ENCODE measurements at places on chromosomes 7 and 10. TPM values are rescaled to one million over a fixed set of nuclear protein-coding genes. Genes with fewer than 3 reads are reported as not detected.

The SYNPO2L gene
- total RNA-seq, result not detected

The NANOS1 gene
- total RNA-seq, result 5.3 TPM

- DNase-seq, result peak; percentile 82
Observed at GRCh38 chr7:158695726-158696452, 8.7 kb downstream of the NCAPG2 start.

The NCF1 gene
- 4.0 TPM for total RNA-seq

DNA sequence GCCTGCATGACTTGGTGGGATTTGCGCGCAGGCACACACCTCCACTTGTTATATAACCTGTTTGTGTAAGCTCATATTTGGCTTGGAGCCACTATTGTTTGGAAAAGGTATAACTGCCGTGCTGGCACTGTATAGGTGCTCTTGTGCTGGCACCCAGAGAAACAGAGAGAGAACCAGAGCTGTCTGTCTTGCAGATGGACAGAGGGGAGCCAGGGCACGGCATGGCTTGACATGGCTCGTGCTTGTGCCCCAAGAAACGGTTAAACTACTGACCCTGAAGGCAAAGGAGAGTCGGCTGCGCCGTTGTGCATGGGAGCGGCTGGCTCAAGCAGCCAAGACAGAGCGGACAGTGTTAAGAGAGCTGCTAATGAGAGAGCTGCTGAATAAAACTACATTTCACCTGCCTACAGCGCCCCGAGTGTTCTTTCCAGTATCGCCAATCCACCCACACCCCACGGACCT is 23.2 kb downstream of the RAPGEF5 start:
- DNase-seq, result no peak

DNA sequence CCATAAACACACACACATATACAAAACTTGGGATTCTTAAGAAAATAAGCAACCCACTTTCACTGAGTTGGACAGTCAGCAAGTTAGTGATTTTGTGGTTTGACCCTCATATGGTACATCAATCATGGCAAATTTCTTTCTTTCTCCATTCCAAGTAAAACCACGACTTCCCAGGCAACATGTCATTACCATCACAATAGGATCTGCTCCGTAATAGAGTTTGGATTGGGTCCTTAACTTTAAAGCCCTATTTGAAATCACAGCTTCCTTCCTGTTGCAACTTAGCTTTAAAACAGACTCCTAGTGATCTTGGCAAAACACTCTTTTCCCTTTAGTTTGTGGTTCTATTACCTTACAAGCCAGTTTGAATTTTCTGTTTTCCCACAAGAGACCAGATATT is 483.6 kb downstream of the INHBA start:
- DNase-seq, result no peak

DNA sequence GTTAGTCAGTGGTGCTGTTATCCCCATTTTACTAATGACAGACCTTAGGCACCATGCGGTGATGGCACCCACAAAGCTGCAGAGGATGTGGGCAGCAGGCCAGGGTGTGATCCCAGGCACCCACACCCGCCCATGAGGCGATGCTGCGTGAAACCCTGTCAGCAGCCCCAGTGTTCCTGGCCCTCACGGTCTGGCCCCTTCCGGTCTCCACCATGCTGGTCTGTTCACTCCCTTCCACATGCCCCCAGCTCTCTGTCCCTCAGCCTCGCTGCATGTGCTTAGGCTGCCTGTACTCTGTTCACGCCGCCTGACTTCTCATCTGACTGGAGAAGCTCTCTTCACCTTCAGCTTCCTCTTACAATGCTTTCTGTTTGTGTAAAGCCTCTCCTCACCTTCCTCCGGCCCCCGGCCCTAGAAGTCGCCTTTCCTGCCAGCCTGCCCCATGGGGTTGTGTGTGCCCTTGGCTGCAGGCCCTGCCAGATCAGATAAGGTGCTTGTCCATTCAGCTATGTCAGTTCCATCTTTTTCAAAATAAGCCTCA is 17.6 kb upstream of the ORAI2 start:
- no peak for DNase-seq

The AFAP1L2 gene
- 30.4 TPM for total RNA-seq

The LRIT2 gene
- total RNA-seq, result not detected

The ZNF804B gene
- not detected for total RNA-seq

GRCh38 chr7:140060788-140061606 is 1.8 kb downstream of the PARP12 start:
- no peak for DNase-seq

- DNase-seq, result no peak
Observed at GRCh38 chr7:150417239-150417638, 33.2 kb upstream of the GIMAP8 start.

DNA sequence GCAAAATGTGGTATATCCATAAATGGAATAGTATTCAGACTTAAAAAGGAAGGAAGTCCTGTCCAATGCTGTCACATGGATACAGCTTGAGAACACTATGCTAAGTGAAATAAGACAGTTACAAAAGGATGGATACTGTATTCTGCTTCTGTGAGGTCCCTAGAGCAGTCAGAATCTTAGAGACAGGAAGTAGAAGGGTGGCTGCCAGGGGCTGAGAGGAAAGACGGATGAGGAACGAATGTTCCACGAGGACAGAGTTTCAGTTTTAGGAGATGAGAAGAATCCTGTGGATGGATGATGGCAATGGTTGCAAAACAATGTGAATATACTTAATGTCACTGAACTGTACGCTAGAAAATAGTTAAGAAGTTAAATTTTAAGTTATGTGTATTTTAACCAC is 3.8 kb downstream of the PRKCQ start:
- no peak for DNase-seq

- no peak for DNase-seq
Observed at GRCh38 chr7:78620920-78621319, 822.3 kb downstream of the PHTF2 start.

GRCh38 chr7:86747698-86748097 is 104.0 kb downstream of the GRM3 start:
- DNase-seq, result no peak

DNA sequence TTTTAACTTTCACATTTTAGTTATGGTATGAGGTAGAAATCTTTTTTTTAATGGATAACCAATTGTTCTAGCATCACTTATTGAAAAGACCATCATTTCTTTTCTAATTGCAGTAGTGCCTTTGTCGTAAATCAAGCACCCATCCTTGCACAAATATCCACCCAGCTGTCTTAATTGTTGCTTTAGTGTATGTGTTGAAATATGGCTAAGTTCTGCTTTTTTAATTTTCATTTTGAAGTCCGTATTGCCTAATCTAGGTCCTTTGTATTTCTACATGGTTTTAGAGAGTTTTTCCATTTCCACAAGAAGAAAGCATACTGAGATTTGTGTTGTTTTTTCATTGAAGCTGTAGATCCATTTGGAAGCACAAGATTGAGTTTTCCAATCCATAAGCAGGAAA is 259.6 kb upstream of the SEMA3E start:
- DNase-seq, result no peak

- DNase-seq, result no peak
Observed at GRCh38 chr10:64091897-64092296, 570.7 kb downstream of the REEP3 start.

The PITX3 gene
- total RNA-seq, result not detected

DNA sequence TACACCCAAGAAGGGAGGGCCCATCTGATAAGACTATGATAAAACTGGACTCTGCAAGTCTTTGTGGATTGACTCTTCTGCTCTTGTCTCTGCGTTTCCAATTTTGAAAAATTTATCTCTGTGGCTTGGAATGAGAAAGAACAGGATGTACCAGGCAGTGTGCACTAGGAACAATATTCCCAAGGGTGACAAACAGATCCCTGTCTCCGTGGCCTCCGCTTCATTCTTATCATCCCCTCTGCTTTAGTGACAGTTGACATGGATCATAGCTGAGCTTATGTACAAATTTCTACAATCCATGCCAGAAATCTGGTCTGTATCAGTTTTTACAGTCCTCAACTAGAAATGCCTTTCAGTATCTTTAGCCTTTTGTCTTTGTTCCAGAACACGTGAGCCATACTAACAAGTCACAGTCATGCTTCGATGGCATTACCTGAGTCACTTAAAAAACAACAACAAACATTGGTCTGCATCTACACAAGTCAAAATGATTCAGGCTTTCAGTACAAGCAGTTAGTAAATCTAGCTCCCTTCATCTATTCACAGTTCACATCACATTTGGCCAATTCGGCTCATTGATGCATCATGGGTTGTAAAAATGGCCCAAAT is 393.6 kb upstream of the CELF2 start:
- no peak for DNase-seq

DNA sequence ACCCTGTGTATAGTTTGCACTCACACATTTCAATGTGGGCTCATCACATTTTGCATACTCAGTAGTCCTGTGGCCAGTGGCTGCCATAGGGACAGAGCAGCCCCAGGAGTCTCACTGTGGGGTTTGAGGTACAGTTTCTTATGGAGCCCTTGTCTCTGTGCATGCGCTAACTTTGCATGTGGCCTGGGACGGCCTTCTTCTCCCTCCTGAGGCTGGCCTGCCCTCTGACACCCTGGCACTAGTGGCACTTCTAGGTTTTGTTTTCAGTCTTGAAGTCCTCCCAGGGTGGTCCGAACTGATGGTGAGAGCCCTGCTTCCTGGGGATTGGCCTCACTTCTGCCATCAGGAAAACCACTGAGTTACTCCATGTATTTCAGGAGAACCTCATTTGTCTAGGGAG is 21.2 kb downstream of the NACAD start:
- no peak for DNase-seq

GRCh38 chr10:569961-570627 is 119.4 kb downstream of the DIP2C start:
- no peak for DNase-seq

- DNase-seq, result no peak
Observed at GRCh38 chr7:67380326-67380725, 383.7 kb downstream of the TYW1 start.

The SORBS1 gene
- total RNA-seq, result 416 TPM

- no peak for DNase-seq
Observed at GRCh38 chr10:17241611-17242333, 13.7 kb downstream of the VIM start.

- no peak for DNase-seq
Observed at GRCh38 chr7:131692131-131692960, 135.9 kb upstream of the PODXL start.

- DNase-seq, result no peak
Observed at GRCh38 chr7:50812841-50813475, 30.3 kb upstream of the GRB10 start.

The NME8 gene
- 0.96 TPM for total RNA-seq

The DEPP1 gene
- total RNA-seq, result 309 TPM

DNA sequence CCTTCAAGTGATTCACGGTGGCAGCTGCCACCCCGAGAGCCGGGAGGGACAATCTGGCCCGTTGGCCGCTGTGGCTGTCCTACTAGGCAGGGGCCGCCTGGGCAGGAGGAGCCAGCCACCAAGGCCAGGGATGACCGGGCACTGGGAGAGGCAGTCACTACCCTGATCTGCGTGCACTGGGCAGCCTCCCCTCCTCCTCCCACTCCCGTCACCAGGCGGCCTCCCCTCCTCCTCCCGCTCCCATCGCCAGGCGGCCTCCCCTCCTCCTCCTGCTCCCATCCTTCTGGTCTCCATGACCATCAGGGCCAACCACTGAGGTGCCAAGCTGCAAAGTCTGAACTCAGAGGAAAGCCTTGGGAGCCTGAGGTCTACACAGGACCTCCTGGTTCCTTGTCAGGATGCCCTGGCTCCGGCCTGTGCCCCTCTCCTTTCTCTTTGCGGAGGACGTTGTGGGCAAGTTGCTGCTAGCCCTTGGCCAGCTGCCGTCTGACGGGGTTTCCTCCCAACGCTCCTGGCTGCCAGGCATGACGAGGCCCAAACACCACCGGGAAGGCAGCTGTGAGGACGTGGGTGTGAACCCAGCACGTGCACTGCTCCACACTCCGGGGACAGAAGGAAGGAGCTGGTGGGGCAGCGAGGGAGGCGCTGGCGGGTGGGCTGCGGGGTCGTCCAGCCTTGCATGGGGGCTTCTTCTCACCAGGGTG is 131.1 kb downstream of the WDR37 start:
- no peak for DNase-seq

GRCh38 chr7:79084423-79084822 is 369.0 kb downstream of the MAGI2 start:
- DNase-seq, result no peak

The STEAP4 gene
- total RNA-seq, result 211 TPM

GRCh38 chr10:82942286-82943099 is 1067.5 kb downstream of the NRG3 start:
- DNase-seq, result no peak

The CRYGN gene
- total RNA-seq, result not detected

GRCh38 chr10:20897146-20897825 is at the start of gene NEBL:
Gene NEBL (minus strand): TSS chr10:20897311. CDS start chr10:20897205, 106 bp downstream.
- DNase-seq, result no peak

The C10orf90 gene
- not detected for total RNA-seq

The GPR15LG gene
- total RNA-seq, result not detected

DNA sequence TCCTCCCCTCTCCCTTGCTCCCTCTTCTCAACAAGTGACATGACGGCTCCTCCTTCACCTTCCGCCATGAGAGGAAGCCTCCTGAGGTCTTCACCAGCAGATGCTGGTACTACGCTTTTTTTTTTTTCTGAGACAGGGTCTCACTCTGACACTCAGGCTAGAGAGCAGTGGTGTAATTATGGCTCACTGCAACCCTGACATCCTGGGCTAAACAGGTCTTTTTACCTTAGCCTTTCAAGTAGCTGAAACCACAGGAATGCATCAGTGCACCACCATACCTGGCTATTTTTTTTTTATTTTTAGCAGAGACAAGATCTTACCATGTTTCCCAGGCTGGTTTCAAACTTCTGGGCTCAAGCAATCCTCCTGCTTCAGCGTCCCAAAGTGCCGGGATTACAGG is 43.6 kb downstream of the MDH2 start:
- DNase-seq, result no peak

The FANK1 gene
- total RNA-seq, result not detected

The RASA4B gene
- total RNA-seq, result 143 TPM

DNA sequence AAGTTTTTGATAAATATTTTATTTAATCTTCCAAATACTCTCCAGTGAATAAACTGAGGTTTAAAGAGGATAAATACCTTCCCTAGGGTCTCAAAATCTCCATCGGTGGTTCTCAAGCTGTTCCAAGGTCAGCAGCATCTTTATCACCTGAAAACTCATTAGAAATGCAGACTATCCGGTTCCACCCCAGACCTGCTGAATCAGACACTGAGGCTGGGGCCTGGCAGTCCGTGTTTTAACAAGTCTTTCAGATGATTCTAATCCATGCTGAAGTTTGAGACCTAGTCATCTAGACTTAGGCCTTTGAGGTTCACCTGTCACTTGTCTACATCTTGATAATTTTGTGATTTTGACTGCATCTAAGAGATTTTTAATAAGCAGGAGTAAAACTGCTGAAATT is 37.5 kb downstream of the PLEKHA8 start:
- DNase-seq, result no peak

The PDGFA gene
- total RNA-seq, result 349 TPM

The ORC5 gene
- 46.2 TPM for total RNA-seq

The HTR7 gene
- 1.8 TPM for total RNA-seq
